ENCODE measurements at places on chromosomes 1 and 21.
A peak's percentile ranks its signal among the peaks of the same experiment; 100 is the strongest.

- DNase-seq: no peak
These were observed 58.5 kb downstream of the PALMD start for GRCh38 chr1:99704356-99704816.

GRCh38 chr1:238143038-238143437, 252.3 kb upstream of the ZP4 start:
- no peak for DNase-seq

GRCh38 chr1:6198646-6199297, 623 bp downstream of the RPL22 start:
- no peak for DNase-seq

GRCh38 chr1:164685266-164686035, 126.5 kb downstream of the PBX1 start:
- DNase-seq: no peak

- DNase-seq: no peak
These were observed 19.7 kb upstream of the EPS8L3 start for GRCh38 chr1:109783436-109783835.

- no peak for DNase-seq
These were observed 45.0 kb upstream of the HOOK1 start for GRCh38 chr1:59769736-59770095.

GRCh38 chr1:52045236-52045635, 9.8 kb downstream of the TXNDC12 start:
- no peak for DNase-seq

GRCh38 chr1:108512239-108513043, 47.5 kb upstream of the EEIG2 start:
- DNase-seq: peak; percentile 37

DNA sequence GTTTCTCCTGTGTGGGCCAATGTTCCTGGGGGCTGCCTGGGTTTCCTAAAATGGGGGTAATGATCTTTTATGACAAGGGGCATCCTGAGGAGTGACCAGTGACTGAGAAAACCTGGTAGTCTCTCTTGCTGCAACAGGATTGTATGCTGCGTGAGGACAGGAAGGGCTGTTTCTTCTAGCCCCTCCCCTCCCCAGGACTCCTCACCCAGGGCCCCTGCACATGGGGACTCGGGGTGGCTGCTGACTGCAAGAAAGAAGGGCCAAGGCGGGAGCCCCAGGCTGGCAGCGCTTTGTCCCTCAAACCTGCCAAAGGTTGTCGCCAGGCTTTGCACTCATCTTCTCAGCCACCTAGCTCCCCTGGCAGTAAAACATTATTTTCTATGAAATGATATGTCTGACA, 442.4 kb downstream of the CAMTA1 start:
- no peak for DNase-seq

- DNase-seq: no peak
These were observed 498.1 kb downstream of the LMO4 start for GRCh38 chr1:87826681-87827251.

- DNase-seq: no peak
These were observed 94.2 kb downstream of the DISC1 start for GRCh38 chr1:231720652-231721325.

- no peak for DNase-seq
These were observed 25.7 kb downstream of the CNST start for GRCh38 chr1:246591958-246592357.

- DNase-seq: no peak
These were observed 10.9 kb downstream of the SLC6A17 start for GRCh38 chr1:110161165-110161564.

DNA sequence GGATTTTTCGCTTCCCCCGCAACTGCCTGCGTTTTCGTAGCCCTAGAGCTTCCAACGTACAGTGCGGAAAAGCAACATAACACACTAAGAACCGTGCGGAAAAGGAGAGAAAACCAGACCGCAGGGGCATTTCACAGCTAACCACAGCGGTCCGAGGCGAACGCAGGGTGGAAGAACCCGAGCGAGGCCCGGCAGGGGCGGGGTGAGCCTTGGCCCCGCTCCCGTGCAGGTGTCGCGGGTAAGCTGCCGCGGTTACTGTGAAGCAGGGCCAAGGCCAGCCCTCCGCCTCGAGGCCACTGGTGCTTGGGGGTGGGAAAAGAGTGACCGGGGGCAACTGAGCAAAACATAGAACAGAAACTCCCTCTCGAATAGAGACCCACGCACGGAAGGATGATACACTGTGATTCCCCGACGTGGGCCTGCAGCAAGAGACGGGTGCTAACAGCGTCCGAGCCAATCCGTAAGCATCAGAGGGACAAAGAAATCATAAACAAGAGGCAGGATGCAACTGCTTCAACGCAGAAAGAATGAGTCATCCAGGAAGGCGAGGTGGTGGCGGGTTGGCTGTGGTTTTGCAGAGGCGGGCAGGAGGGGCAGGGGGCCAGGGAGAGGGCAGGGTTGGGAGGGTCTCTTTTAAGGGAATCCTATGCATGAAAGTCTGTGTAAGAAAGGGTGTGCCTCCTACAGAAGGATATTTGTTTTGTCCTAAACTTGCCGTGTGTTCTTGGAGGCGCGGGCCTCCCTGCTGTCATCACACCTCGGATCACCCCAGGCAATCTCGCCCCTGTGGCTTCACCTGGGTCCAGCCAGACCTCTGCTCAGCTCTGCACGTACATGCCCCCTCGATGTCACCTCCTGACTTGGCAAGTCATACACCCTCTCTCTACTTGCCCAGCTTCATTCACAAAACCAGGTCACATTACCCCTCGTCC, 7.3 kb downstream of the GNG4 start:
- DNase-seq: peak; percentile 86

DNA sequence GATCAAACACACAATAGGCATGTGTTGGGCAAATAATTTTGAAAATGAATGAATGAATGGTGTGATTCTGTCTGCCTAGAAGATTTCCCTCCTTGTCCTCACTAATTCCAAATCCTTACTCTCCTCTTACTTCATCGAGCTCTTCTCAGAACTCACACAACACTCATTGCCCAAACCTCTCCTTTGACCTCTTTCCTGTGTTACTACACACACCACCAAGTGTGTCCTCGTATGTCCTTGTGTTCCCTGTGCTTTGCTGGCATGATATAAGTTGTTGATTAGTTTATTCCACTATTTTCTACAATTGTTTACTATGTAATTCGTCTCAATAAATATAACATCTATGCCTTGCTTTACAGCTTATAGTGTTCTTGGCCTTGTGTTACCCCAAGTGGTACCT, 41.4 kb upstream of the GALNT2 start:
- no peak for DNase-seq

DNA sequence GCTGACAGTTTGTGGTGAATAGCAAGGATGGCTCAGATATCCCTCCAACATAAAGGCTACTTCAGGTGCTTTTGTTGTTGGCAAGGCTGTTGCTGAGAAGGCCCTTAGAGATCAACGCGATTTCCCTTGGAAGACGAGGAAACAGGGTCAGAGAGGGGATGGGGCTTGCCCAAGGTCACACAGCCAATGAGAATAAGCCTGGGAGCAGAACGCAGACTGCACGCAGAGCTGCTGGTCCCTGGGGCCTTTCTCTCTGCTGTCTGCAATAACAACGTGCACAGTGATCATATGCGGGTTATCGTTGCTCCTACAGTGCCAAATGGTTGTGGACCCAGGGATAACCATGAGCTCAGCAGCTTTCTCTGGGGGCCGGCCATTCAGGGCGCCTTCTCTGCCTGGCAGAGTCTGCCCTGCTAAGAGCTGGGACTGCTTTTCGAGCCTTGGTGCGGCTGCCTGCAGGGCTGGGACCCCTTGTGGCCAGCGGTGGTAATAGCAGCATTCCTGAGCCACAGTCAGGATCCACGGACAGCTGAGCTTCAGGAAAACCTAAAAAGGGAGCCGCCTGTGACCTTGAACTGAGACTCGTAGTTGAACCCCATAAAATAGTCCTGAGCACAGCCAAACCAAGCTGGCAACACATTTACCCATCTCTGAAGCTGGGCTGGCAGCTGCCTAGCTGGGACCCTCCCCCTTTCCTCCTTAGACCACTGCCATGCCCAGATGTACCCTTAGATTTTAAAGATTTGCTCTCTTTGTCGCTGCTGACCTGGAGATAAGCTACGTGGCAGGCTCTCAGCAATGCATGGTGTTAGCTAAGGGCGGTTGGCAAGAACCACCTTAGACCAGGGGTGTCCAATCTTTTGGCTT, 39.8 kb downstream of the HTR6 start:
- peak; percentile 70 for DNase-seq

GRCh38 chr1:247557926-247558674, 9.2 kb downstream of the GCSAML start:
- DNase-seq: no peak

DNA sequence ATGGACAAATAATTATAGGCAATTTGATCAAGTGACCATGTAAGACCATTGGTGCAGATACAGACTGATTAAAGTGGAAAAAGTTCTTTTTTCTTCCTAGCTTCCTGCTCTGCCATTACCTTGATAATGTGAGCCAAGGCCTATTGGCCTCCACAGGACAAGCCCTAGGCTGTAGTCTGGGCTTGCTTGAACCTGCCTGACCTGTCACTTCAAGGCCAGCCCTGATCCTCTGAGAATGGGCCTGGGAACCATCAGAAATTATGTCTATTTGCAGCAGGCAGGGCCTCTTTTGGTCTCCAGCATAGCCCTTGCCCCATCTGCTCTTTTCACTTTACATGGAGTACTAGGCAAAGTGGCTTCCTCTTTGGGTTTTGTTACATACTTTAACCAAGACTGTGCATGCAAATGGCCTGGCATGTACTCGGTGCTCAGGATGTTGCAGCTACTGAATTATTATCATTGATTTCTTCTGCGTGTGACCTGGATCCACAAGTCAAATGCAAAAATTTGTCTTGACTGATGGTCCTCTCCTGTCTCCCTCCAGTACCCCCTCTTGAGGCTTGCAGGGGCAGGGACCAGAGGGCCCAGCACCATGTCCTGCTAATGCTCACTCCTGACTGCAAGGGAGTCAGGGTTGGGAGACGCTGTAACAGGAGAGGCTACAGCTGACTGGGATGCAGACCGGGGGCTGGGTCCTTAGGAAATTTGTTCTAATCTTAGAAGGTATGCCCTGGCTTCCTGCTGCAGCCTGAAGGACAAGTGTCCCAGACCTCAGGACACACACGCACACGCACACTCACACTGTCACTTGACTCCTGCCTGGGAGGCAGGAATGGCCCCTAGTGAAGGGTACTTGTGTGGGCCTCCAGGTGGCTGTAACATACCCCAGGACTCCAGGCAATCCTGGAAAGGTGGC, 39.4 kb downstream of the RCSD1 start:
- no peak for DNase-seq

DNA sequence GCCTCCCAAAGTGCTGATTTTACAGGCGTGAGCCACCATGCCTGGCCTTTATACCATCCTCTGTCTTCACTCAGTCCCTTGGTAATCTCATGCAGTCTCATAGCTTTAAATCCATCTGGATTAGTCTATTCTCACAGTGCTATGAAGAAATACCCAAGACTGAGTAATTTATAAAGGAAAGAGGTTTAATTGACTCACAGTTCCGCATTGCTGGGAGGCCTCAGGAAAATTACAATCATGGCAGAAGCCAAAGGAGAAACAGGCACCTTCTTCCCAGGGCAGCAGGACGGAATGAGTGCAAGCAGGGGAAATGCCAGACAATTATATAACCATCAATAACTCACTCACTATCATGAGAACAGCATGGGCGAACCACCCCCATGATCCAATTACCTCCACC, 49.1 kb upstream of the CPLANE2 start:
- no peak for DNase-seq

- DNase-seq: no peak
These were observed 30.3 kb downstream of the UBASH3A start for GRCh38 chr21:42433946-42434551.

DNA sequence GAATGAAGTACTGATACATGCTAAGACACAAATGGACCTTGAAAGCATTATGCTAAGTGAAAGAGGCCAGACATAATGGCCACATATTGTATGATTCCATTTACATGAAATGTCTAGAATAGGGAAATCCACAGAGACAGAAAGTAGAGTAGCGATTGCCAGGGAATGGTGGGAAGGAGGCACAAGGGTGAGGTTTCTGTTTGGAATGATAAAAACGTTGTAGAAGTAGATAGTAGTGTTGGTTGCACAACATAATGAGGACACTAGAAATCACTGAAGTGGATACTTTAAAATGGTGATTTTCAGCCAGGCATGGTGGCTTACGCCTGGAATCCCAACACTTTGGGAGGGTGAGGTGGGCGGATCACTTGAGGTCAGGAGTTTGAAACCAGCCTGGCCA, 97.6 kb upstream of the VANGL1 start:
- no peak for DNase-seq

GRCh38 chr21:38126666-38127303, 130.0 kb upstream of the KCNJ15 start:
- no peak for DNase-seq

DNA sequence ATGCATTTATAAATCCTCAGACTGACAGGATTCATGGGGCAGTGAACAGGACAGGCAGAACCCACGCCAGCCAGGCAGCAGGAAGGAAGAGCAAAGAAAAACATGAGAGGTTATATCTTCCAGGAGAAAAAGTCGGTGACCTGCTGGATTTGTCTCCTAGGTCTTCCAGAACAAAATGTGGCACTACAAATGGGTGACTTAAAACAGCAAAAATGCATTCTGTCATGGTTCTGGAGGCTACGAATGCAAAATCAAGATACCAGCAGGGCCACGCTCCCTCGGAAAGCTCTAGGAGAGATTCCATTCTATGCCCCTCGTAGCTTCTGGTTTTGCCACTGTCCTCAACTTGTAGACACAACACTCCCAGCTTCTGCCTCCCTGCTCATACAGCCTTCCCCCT, 63.4 kb downstream of the PSMG1 start:
- no peak for DNase-seq

- no peak for DNase-seq
These were observed 118.8 kb downstream of the PTBP2 start for GRCh38 chr1:96840396-96840795.

DNA sequence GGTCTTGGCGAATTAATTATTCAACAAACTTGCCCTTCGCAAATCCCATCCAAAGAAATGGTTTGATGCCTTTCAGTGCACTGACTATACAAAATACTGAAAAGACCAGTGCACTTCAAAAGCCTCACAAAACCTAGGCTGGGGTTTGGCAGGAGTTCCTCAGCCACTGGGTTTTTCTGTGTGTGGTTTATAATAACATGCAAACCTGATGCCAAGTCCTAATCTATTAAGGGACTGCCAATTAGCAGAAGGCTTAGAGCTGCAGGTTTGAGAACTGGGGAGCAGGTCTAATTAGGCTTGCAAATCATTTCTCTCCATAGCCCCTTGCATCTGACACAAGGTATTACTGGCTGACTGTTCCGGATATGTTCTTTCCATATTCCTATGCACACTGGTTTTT, 27.7 kb downstream of the PLPP3 start:
- DNase-seq: no peak

All from CD8-positive, alpha-beta memory T cell (primary cell).